ENCODE measurements at places on chromosomes 11 and 22.
A peak's percentile ranks its signal among the peaks of the same experiment; 100 is the strongest.

- no peak within 1 kb of the TSS for H3K27ac ChIP-seq
- H3K27me3 ChIP-seq, result no peaks in the 10 kb centered on the region
- no peak for DNase-seq
- H3K36me3 ChIP-seq, result no peaks in the 10 kb centered on the region
- H3K4me1 ChIP-seq, result no peaks in the 10 kb centered on the region
- H3K4me3 ChIP-seq, result no peak within 1 kb of the TSS
Observed at GRCh38 chr22:41969110-41969646, at the start of gene SEPTIN3. Gene SEPTIN3, plus strand, starts transcription at chr22:41969443. Its CDS starts 2,050 bp downstream, at chr22:41971493.

DNA sequence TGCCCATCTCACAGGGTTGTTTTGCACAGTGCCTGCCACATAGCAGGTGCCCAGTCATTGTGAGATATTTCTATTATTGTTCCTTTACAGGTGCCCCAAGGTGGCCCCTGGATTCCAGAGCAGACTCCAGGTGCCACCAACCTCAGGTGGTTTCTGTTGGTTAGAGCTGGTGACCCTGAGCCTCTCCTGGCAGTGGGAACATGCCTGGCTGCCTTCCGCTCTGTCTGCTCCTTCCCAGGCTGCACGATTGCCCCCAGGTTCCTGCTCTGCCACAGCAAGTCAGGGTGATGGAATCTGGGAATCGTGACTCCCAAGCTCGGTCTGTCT is 12.6 kb upstream of the OMP start:
- H3K27me3 ChIP-seq, result no peaks in the 10 kb centered on the region
- no peak overlapping the region for H3K27ac ChIP-seq
- H3K4me3 ChIP-seq, result no peak overlapping the region
- DNase-seq, result no peak

GRCh38 chr11:101061606-101062005 is 68.0 kb downstream of the PGR start:
- DNase-seq, result no peak
- H3K4me1 ChIP-seq, result no peaks in the 10 kb centered on the region
- no peak overlapping the region for H3K27ac ChIP-seq
- H3K36me3 ChIP-seq, result no peaks in the 10 kb centered on the region
- H3K4me3 ChIP-seq, result no peak overlapping the region

DNA sequence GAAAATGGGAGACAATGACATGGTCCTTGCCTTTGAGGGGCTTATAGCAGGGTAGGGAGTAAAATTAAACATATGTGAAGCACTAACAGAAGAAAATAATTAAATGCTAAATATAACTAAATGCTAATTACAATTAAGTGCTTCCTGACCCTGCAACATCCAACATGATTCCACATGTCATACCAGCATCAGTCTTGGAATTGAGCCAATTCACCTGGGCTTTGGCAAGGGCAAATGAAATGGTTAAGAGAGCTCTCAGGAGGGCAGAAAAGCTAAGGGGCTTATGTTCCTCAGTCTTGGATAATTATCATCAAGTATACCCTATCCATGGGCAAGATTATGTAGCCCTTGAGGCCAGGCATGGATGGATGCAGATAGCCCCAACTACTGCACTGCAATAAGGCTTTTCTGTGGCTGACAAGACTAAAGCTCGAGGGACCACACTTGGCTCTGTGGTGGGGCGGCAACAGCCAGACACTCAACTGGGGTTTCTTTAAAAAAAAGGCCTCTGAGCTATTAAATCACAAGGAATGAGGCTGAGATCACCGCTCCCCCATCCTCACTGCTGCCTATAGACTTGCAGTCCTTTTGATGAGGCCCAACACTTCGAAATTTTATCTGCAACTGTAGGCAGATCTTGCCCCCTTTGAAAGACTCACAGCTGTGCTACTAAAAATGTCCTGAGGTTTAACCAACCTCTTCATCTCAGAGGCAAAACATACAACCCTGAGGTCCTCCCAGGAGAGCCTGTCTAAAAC is 39.0 kb downstream of the IL18BP start:
- no peak for DNase-seq
- H3K4me3 ChIP-seq, result no peak overlapping the region
- H3K27me3 ChIP-seq, result no peaks in the 10 kb centered on the region
- H3K27ac ChIP-seq, result peak overlapping the region; percentile 95
- peaks cover 7% of the 10 kb centered on the region for H3K36me3 ChIP-seq

DNA sequence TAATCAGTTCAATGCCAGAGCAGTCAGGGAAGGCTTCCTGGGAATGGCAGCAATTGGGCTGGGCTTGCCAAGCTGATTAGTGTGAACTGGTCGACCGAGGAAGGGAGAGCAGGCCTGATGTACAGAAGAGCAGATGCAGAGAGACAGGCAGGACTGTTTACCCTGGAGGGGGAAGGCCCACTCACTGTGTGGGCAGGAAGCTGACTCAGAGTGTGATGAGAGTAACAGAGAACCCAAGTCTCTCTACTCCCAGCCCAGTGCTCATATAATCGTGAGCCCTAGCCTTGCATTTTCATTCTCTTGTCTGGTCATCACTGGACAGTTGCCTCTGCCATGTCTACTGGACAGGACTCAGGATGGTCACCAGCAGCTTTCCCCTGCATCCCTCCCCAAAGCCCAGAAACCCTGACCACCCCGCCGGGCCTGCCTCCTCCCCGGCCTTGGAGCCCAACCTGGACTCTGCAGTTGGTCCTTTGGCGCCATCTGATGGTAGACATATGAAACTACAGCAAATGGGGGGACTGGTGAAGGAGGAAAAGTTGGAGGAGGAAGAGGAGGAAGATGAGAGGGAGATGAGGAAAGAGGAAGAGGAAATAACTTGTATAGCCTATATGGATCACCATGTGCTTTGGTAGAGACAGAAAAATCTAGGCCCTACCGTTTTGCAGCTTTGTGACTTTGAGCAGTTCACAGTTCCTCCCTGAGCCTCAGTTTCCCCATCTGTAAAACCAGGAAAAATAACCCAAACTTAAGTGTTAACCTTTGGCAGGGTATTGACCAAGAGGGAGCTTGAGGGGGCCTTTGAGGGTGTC is 43.4 kb upstream of the PRDM11 start:
- H3K4me3 ChIP-seq, result no peak overlapping the region
- no peak overlapping the region for H3K27ac ChIP-seq
- DNase-seq, result peak; percentile 59

- H3K27ac ChIP-seq, result no peak overlapping the region
- no peaks in the 10 kb centered on the region for H3K36me3 ChIP-seq
Observed at GRCh38 chr11:340539-341512, 20.2 kb upstream of the IFITM3 start.

GRCh38 chr11:127061947-127062346 is 61.4 kb upstream of the KIRREL3 start:
- no peak for DNase-seq
- H3K4me1 ChIP-seq, result no peaks in the 10 kb centered on the region
- no peak overlapping the region for H3K27ac ChIP-seq
- H3K36me3 ChIP-seq, result no peaks in the 10 kb centered on the region
- H3K4me3 ChIP-seq, result no peak overlapping the region
- peaks cover 2% of the 10 kb centered on the region for H3K27me3 ChIP-seq

DNA sequence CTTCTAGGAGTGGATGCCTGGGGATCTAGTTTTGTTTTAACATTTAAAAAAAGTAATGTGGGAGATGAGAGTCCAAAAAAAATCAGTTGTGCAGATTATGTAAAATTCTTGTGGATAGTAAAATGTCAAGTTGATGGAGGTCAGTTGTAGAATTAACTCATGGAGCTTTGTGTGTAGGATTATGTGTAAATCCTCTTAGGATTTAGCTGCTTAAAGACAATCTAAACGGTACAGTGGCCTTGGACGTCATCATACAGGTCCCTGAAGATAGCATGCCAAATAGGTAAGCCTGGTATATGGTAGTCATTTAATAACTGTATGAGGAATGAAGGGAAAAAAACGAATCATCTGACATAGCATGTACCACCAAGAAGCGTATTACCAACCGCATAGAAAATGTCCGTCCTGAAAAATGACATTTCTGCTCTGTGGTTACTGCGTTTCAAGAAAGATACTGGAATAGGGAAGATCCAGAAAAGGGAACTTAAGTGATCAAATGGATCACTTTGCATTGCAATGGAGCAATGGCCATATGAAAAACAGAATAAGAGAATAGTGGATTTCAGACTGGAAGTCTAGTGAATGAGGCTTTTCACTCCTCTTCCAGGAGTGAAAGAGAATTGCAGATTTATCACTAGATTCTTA is 61.3 kb downstream of the BCL2L13 start:
- no peaks in the 10 kb centered on the region for H3K4me1 ChIP-seq
- DNase-seq, result peak; percentile 10
- H3K27ac ChIP-seq, result no peak overlapping the region

DNA sequence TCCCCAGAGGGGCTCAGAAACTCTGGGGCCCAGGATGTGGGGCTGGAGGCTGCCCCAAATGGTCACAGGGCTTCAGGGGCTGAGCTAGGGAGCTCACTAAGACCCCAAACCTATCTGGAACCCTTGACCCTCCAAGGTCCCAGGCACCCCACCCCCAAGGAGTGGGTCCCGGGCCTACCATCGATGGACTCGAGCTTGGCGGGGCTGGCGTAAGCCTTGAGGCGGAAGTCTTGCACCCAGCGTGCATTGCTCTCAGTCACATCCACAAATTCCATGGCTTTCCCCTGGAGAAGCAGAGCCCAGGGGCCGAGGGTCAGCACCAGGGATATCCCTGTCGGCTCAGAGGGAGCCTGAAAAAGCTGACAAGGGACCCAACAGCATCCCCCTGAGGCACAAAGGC is 3.5 kb downstream of the GATD1 start:
- no peak overlapping the region for H3K27ac ChIP-seq
- H3K4me3 ChIP-seq, result no peak overlapping the region
- no peak for DNase-seq
- H3K27me3 ChIP-seq, result no peaks in the 10 kb centered on the region

DNA sequence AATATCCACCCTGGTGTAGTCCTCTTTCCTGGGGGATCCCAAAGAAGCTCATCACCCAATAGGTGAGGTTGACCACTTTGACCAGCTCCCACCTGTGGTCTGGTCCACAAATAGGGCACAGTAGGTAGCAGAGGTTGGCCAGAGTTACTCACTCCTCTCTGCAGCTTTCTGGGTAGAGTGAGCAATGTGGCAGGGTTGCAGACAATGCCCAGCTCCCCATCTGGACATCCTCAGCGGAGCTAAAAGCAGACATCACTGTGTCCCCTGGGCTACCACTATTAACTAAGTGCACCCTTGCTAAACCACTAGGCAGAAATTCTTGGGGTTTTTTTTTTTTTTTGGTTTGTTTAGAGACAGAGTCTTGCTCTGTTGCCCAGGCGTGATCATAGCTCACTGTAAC is 48.4 kb upstream of the TP53I11 start:
- H3K27me3 ChIP-seq, result no peaks in the 10 kb centered on the region
- H3K4me3 ChIP-seq, result no peak overlapping the region
- H3K36me3 ChIP-seq, result no peaks in the 10 kb centered on the region
- H3K27ac ChIP-seq, result no peak overlapping the region

GRCh38 chr22:27475548-27475897 is 326.0 kb downstream of the MN1 start:
- no peaks in the 10 kb centered on the region for H3K36me3 ChIP-seq
- peaks cover 3% of the 10 kb centered on the region for H3K4me1 ChIP-seq
- no peak overlapping the region for H3K4me3 ChIP-seq
- no peaks in the 10 kb centered on the region for H3K27me3 ChIP-seq
- H3K27ac ChIP-seq, result no peak overlapping the region

DNA sequence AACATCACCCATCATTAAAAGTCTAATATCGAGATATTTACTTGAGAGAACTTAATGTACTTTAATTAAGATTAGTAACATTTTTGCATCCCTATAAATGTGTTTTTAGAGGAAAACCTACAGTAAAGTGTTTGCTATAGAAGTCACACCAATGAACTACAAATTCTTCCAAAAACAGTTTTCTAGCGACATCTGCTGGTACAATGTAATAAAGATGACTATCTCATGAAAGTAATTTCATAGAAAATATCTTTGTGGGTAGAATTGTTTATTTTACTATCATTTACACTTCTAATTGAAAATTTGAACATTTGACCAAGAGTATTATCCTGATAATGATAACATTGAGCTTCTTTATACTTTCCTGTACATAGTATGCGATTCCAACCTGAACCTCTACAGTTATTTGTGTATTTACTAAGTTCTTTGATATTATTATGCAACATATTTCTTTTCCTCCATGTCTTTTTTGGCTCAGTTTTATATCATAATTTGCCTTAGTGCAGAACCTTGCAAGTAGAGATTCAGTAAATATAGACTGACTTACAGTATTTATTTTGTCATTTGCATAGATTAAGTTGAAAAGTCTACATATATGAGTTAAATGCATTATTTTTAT is 252.7 kb downstream of the TMEM135 start:
- peak; percentile 73 for DNase-seq
- H3K36me3 ChIP-seq, result no peaks in the 10 kb centered on the region
- H3K27me3 ChIP-seq, result no peaks in the 10 kb centered on the region
- H3K27ac ChIP-seq, result no peak overlapping the region
- H3K4me1 ChIP-seq, result no peaks in the 10 kb centered on the region
- no peak overlapping the region for H3K4me3 ChIP-seq

- no peak overlapping the region for H3K27ac ChIP-seq
- no peak for DNase-seq
- no peaks in the 10 kb centered on the region for H3K27me3 ChIP-seq
- H3K4me3 ChIP-seq, result no peak overlapping the region
- no peaks in the 10 kb centered on the region for H3K36me3 ChIP-seq
Observed at GRCh38 chr11:115453693-115454490, 50.3 kb downstream of the CADM1 start.

DNA sequence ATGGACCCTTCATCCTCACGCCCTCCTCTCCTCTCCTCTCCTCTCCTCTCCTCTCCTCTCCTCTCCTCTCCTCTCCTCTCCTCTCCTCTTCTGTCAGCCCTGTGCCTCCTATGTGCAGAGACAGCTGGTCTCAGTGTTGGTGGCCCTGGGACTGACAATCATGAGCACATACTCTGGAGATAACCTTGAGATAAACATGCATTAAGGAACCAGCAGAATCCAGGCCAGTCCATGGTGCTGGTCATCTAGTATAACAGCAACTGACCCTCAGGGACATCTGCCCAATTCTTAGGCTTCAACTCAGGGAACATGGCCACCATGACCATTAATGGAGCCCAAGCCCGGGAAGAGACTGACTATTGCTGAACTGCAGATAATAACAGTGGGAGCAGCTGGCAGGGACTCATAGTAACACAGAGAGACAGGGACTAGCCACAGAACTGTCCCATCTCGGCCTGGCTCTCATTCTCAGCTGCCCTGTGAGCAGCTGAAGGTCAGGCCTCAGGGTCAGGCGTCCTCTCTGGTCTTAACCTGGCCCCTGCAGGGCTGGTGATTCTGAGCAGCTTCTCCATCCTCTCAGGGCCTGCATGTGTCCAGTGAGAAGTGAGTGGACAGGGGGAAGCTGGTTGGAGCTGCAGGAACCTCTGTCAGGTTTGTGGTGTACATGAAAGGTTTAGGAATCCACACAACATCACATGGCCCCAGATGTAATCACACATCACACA is 45.4 kb downstream of the GGTLC2 start:
- no peaks in the 10 kb centered on the region for H3K27me3 ChIP-seq
- H3K27ac ChIP-seq, result no peak overlapping the region
- no peak overlapping the region for H3K4me3 ChIP-seq
- no peaks in the 10 kb centered on the region for H3K36me3 ChIP-seq
